Body of pancreas (tissue), 4 donors: ENCODE measurements at places on chromosomes 12 and 14. TPM values are rescaled to one million over a fixed set of nuclear protein-coding genes. Genes with fewer than 3 reads are reported as not detected.

Gene SLC2A13
- 41.9 TPM for total RNA-seq

Gene LYSET
- total RNA-seq: 5.4 TPM

Gene KLHDC1
- total RNA-seq: 5.3 TPM

Gene AQP6
- total RNA-seq: not detected

Gene CCDC198
- 97.8 TPM for total RNA-seq

DNA sequence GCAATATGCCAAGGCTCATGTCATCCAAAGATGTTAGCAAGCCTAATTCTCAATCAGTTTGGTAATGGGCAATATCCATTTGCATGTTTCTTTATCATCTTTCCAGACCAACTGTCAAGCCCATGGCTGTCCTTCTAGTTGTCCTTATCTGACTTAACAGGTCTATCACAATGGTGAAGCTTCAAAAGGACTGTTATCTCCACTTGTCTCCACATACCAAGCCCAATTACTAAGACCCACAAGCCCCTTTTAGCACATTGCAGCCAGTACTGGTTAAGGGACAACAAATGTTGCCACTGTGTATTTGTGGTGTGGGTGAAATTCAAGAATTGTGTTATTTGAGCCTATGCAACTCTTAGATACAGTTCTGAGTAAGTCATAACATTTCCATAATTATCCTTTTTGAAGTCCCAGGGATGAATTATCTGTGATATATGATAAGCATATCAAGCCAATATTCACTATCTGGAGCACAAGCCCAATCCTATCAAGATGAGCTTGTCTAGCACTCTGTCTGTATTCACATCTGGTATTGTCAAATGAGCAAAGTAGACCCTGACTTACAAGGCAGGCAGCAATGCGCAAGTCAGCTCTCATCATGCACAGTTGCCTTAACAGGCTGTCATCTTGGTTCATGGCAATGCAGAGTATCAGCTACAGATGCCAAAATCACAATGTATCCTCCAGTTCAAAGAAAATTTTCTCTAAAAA lies 19.3 kb upstream of the ST8SIA1 start:
- H3K36me3 ChIP-seq: no peaks in the 10 kb centered on the region
- no peaks in the 10 kb centered on the region for H3K27me3 ChIP-seq
- no peak overlapping the region for H3K4me3 ChIP-seq
- no peak overlapping the region for H3K27ac ChIP-seq
- no peaks in the 10 kb centered on the region for H3K4me1 ChIP-seq
- no peak for DNase-seq

DNA sequence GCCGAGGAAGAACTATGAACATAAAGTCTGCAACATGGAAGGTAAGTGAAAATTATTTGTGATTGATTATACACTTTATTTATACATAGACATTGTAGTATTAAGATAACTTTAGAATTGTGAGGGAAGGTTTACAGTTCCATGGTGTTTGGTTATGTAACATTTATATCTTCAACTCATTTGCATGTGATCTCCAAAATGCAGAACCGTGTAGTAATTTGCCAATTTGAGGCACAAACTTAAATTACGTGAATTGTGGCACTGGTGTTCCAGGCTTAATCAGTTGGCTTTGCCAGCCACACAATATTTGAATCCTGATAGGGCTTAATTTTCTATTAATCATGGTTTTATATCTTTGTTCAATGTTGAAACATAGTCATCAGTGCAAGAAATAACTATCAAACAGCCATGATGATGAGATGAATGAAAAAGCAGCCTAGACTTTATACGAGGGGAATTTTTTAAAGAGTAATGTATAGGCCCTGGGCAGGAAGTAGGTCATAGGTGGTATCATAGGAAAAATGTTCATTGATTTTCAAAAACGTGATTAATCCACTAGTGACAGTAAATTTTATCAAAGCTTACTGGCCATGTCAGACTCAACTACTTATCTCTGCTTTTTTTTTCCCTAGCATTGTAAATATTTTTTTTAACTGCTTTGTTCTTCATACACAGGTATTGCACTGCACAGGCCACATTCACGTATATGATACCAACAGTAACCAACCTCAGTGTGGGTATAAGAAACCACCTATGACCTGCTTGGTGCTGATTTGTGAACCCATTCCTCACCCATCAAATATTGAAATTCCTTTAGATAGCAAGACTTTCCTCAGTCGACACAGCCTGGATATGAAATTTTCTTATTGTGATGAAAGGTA lies 31.7 kb downstream of the HIF1A start:
- DNase-seq: no peak
- no peaks in the 10 kb centered on the region for H3K4me1 ChIP-seq
- H3K27me3 ChIP-seq: no peaks in the 10 kb centered on the region
- no peak overlapping the region for H3K4me3 ChIP-seq
- no peak overlapping the region for H3K27ac ChIP-seq

GRCh38 chr14:64729386-64730060 lies 25.3 kb downstream of the PLEKHG3 start:
- H3K36me3 ChIP-seq: peaks cover 22% of the 10 kb centered on the region
- peaks cover 40% of the 10 kb centered on the region for H3K4me1 ChIP-seq
- no peaks in the 10 kb centered on the region for H3K27me3 ChIP-seq

- peak; percentile 19 for DNase-seq
- no peak overlapping the region for H3K27ac ChIP-seq
- peaks cover 5% of the 10 kb centered on the region for H3K4me1 ChIP-seq
Observed at GRCh38 chr12:41277100-41277945, 89.2 kb downstream of the PDZRN4 start.

DNA sequence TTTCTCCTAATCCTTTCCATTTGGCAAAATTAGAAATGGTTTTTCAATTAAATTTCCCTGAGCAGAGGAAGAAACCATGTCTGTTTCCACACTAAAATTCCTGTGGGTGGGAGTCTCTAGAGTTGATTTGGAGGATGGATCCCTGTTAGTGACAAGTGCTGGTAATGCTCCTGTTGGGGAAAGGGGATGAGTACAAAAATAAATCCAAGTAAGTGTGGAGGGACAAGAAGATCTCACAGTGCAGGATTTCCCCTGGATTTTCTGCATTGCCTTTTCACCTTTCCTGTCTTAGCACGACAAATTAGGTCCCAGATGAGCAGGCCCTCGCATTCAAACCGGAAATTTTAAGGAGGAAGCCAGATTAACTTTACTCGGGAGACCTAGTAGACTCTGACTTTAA lies 107.5 kb downstream of the DAD1 start:
- H3K27ac ChIP-seq: no peak overlapping the region
- no peaks in the 10 kb centered on the region for H3K4me1 ChIP-seq
- no peaks in the 10 kb centered on the region for H3K36me3 ChIP-seq
- no peak for DNase-seq
- no peaks in the 10 kb centered on the region for H3K27me3 ChIP-seq

- H3K4me3 ChIP-seq: no peak overlapping the region
- no peak overlapping the region for H3K27ac ChIP-seq
- H3K36me3 ChIP-seq: no peaks in the 10 kb centered on the region
- no peaks in the 10 kb centered on the region for H3K27me3 ChIP-seq
- no peak for DNase-seq
- peaks cover 8% of the 10 kb centered on the region for H3K4me1 ChIP-seq
Observed at GRCh38 chr12:88417531-88417930, 162.7 kb downstream of the KITLG start.

- no peak for DNase-seq
- H3K36me3 ChIP-seq: no peaks in the 10 kb centered on the region
- H3K27me3 ChIP-seq: no peaks in the 10 kb centered on the region
- no peaks in the 10 kb centered on the region for H3K4me1 ChIP-seq
- no peak overlapping the region for H3K4me3 ChIP-seq
- no peak overlapping the region for H3K27ac ChIP-seq
Observed at GRCh38 chr12:79351251-79351650, 339.5 kb downstream of the PAWR start.

DNA sequence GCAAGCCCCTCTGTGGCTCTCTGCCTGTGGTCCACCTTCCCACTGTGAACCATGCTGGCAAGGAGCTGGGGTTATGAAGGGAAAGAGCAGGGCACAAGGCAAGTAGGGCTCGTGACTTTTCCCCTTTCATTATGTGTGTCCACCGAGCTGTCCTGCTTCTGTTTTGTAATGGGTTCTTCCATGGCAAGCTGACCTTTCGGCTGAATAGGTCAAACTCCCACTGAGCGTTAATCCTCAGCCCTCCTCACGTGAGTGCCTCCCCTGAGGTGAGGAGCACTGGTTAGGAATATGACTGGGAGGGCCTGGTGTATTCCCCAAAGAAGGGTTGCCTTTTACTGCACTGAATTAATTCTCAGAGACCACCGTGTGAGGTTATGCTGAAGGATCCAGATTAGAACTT lies 424.3 kb downstream of the NPAS3 start:
- DNase-seq: no peak
- H3K27me3 ChIP-seq: no peaks in the 10 kb centered on the region
- H3K4me1 ChIP-seq: no peaks in the 10 kb centered on the region

GRCh38 chr12:42326541-42327226 lies 717 bp downstream of the PPHLN1 start:
- peaks cover 44% of the 10 kb centered on the region for H3K4me1 ChIP-seq
- peak overlapping the region; percentile 57 for H3K27ac ChIP-seq
- no peaks in the 10 kb centered on the region for H3K36me3 ChIP-seq
- peak; percentile 7 for DNase-seq
- H3K27me3 ChIP-seq: no peaks in the 10 kb centered on the region

DNA sequence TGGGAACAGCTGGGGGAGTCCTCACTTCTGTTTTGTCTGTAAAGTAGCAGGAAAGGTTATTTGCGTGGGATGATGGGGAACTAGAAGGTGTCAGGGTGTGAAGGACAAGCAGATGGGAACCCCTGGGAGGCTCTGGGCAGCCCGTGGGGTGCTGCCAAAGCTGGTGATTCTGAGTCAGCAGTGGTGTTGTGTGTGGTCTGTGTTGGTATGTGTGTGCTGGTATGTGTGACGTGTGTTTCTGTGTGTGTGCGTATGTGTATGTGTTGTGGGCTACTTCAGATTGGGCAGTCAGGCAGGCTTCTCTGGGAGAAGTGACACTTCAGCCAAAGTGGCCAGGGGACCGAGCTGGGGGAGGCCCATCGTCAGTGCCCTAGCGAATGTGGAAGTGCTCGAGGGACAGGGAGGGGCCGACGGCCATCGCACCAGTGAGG lies 15.3 kb upstream of the BDKRB2 start:
- no peak overlapping the region for H3K4me3 ChIP-seq
- H3K36me3 ChIP-seq: no peaks in the 10 kb centered on the region
- H3K4me1 ChIP-seq: peaks cover 22% of the 10 kb centered on the region
- no peaks in the 10 kb centered on the region for H3K27me3 ChIP-seq
